ENCODE measurements at places on chromosomes 13 and 19. TPM values are rescaled to one million over a fixed set of nuclear protein-coding genes. Genes with fewer than 3 reads are reported as not detected.

The ZNF256 gene
- not detected for total RNA-seq

- no peak for DNase-seq
These were observed 127.9 kb upstream of the GJB6 start for GRCh38 chr13:20360041-20360491.

GRCh38 chr13:59663707-59664106 lies 500.0 kb downstream of the DIAPH3 start:
- no peak for DNase-seq

DNA sequence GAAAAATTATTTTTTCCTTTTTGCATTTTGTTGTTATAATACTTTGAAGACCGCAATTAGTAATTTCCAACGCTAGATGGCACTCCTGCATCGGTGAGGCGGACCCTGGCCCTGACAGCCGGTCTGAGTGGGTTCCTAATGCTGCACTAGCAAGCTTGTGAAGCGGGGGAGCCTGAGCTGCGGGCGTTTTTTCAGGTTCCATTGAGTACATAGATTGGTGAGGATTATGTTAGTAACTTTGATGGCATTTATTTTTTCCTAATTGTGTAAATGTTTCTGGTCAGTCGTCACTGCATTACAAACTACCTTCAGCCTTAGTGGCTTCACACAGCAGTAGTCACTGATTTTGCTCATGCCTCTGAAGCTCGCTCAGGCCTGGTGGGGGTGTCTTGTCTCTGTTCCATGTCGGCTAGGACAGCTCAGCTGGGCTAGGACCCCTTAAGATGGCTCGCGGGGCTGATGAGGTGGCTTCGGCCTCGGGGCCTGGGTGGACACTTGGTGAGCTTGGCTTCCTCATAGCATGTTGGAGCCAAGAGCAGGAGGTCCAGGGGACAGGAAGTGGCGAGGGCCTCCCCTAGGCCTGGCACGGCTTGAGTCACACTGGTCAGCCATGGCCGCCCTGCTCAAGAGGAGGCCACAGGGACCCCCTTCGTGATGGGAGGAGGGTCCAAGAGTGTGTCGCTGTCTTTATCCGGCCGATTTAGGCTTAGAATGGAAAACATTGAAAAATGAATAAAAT lies 25.0 kb downstream of the ERCC5 start:
- DNase-seq, result peak; percentile 85

DNA sequence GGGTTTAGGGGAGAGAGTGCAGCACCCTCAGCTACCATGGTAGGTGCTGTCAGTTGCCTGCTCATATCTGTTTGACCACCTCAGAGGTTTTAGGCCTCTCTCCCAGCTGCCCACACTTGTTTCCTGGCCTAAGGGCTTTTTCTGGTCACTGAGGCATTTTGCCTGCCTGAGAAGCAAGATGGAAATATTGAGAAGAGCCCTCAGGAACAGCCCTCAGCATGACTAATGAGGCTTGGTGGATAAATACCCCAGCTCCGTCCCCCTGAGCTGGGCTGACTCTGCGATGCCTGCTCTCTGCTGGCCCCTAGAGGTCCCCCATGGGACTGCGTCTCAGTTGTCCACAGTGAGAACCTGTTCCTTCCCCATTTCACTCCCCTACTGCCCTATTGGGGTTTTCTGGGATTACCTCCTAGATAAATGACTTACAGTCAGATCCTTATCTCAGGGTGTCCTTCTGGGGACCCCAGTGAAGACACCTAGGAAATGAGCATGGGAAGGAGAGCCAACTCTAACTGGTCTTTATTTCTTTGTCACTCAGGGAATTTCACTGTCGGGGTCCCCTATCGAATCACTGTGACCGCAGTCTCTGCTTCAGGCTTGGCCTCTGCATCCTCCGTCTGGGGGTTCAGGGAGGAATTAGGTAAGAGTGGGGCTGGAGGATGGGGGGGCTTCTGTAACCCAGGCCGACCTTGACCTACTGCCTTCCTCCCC lies 13.3 kb downstream of the PALM3 start:
- peak; percentile 65 for DNase-seq
